Renal pelvis (tissue), 12 donors: ENCODE measurements at places on chromosomes 13 and 19. TPM values are rescaled to one million over a fixed set of nuclear protein-coding genes. Genes with fewer than 3 reads are reported as not detected.
A peak's percentile ranks its signal among the peaks of the same experiment; 100 is the strongest.

GRCh38 chr13:104750377-104750776, 1684.2 kb upstream of the SLC10A2 start:
- no peak for DNase-seq

DNA sequence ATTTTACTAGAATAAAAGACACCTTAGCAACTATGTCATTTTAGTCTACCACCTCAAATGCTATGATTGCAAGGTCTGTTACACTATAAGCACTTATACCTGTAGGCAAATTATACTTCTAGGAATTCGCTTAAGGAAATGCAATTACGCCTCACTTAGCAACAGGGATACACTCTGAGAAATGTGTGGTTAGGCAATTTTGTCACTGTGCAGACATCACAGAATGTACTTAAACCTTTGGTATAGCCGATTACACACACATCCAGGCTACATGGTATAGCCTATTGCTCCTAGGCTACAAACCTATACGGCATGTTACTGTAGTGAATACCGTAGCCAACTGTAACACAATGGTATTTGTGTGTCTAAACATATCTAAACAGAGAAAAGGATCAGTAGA, 30.0 kb upstream of the ZNF573 start:
- DNase-seq, result no peak

GRCh38 chr19:41735071-41735600, 20.2 kb upstream of the CEACAM6 start:
- no peak for DNase-seq

DNA sequence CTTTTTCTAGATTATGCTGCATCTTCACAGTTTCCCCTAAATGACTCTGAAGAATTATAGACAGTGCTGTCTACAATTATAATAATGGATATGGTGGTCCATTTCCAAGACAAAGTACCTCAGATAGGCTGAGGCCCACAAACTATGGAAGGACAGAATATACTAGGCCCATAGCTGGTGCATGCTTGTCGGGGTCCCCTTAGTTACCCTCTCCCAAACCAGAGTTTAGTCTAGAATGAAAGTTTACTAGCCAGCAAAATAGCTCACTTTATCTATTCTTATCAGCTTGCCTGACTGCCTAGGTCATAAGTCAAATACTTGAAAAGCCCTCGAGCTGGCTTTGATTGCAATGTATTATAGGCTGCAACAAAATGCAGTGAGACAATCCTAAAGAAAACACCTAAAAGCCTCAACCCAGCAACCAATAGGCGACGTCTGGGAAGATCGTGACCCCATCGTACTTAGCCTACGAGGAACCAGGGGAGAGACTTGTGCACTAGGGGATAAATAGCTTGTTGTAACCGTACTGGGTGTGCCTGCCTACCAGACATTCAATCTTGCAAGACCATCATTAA, 785 bp upstream of the IGFL2 start:
- DNase-seq, result no peak

The NEK3 gene
- 40.0 TPM for polyA plus RNA-seq

DNA sequence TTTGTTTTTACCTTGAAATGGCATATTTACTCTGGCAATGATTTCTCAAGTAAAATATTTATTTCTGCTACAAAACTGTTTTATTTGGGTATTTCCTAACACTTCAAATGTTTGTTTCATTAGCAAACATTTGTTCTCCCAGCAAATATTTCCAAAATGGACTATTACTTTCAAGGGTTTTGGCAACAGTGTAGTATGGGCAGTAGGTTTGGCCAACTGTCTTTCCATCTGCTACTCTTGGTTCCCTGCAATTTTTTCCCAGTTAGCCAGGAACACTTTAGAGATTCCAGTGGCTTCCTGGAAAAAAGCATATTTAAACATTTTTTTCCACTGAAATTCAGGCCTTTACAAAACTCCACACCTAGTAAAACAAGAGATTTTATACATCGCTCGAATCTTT, 466.6 kb downstream of the SLITRK6 start:
- no peak for DNase-seq

DNA sequence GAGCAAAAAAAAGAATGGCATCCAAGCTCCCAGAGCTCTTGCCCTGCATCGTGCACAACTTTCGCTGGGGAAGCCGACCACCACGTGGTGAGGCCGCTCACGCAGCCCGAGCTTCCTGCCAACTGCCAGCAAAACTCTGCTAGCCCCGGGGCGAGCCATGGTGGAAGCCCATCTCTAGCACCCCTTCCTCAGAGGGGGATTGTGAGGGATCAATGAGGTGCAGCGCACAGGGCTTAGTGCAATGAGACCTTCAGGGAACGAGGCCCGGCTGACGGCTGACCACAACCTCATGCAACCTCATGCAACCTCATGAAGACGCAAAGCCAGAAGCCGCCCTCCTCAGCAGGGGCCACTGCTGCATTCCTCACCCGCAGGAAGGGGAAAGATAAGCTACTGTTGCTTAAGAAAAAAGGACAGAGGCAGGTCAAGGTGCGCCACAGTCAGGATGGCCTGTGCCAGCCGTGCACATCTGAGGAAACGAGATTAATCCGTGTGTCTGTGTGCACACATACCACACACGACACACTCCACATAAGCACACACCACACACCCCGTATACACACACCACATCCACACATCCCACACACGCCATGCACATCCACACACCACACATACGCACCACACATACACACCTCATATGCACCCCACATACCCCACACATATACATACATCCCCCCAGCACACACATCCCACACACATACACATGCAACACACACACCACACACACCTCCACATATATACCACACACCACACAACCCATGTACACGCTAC, 9.6 kb downstream of the HSPBP1 start:
- DNase-seq, result no peak

The TMEM38A gene
- polyA plus RNA-seq, result 7.7 TPM

DNA sequence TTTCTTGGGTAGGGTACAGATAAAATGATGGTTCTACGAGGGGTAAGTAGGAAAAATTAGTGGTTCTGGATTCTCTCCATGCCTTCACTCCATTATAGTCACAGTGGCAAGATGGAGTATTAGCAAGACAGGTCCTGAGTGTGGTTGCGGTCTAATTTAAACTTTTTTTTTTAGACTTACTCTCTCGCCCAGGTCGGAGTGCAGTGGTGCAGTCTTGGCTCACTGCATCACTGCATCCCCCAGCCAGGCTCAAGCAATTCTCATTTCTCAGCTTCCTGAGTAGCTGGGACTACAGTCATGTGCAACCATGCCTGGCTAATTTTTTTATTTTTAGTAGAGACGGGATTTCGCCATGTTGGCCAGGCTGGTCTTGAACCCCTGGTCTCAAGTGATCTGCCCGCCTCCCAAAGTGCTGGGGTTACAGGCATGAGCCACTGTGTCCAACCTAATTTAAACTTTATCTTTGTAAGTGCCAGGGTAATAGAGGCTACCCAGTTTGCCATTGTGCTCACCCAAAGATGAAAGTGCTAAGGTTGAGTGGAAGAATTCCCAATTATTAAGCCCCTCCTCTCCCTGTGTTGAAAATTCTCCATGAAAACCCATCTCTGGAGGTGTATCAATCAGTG, 135.6 kb downstream of the TM9SF2 start:
- no peak for DNase-seq

- DNase-seq, result no peak
Observed at GRCh38 chr13:44211704-44212346, 161.8 kb upstream of the SERP2 start.

DNA sequence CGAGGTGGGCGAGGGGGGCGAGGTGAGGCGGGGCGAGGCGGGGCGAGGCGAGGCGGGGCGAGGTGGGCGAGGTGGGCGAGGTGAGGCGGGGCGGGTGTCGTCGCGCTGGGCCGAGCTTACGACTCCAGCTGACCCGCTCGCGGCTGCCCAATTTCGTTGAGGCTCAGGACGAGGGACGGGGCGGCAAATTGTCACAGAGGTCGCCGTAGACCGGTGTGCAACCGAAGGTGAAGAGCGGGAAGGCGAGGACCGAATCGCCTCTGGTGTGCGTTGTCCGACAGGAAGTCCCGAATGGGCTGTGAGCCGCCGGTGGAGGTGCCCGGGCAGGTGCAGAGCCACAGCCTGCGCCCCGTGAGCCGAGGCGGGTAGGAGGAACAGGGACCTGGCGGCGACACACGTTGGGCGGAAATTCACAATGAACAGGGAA, at the start of gene LACC1:
TSS of gene LACC1 (plus strand) at position 150 of the 427 bp plus-strand sequence. CDS start 1,082 bp downstream, outside the sequence.
- no peak for DNase-seq

GRCh38 chr19:1508507-1508856, 4.3 kb downstream of the ADAMTSL5 start:
- DNase-seq, result no peak

DNA sequence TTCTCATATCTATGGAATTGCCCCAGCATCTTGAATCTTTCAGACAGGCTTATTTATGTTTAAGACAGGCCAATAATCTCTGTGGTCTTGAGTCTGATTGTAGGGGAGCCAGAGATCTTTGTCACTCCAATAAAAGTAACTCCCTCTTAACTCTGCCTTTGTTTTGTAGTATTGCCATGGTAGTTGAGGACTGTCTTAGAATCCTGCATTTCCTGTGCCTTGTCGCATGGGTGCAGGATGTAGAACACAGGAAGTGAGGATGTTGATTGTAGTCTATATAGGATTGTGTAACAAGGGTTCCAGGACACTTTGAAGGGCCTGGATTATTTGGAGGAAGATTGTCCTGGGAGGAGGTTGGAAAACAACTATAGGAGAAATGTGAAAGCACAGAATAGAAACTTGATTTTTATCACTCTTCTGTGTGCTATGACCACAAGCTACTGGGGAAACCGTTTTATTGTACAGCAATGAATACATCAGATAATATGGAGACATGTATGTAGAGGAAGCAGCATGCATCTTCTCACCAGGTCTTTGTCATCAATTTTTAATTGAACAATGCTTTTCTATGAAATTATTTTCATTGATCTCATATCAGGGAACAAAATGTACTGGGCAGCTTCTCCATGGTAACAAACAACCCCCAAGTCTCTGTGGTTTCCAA, 411.7 kb downstream of the FGF9 start:
- DNase-seq, result no peak

GRCh38 chr19:29485293-29485692, 40.5 kb upstream of the VSTM2B start:
- no peak for DNase-seq

DNA sequence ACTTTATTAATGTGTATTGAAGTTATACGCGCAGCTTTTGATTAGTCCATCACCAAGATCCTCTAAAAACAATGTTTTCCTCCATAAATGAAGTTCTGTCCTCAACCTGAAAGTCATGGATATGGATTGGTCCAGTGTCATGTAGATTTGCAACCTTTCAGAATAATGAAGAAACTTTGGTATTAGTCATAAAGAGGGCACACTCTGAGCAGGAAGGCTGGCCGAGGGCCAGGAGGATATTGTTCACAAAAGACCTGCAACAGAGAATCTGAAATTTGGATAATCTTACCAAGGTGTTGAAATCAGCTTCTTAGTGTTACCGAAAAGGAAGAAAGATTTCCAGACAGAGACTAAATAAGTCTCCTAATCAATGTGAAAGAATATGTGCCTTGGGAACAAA, 20.7 kb downstream of the CLDN10 start:
- no peak for DNase-seq

GRCh38 chr19:13132471-13133180, 14.6 kb downstream of the NACC1 start:
- no peak for DNase-seq

GRCh38 chr13:48492470-48493065, 40.3 kb downstream of the RCBTB2 start:
- DNase-seq, result peak; percentile 22

DNA sequence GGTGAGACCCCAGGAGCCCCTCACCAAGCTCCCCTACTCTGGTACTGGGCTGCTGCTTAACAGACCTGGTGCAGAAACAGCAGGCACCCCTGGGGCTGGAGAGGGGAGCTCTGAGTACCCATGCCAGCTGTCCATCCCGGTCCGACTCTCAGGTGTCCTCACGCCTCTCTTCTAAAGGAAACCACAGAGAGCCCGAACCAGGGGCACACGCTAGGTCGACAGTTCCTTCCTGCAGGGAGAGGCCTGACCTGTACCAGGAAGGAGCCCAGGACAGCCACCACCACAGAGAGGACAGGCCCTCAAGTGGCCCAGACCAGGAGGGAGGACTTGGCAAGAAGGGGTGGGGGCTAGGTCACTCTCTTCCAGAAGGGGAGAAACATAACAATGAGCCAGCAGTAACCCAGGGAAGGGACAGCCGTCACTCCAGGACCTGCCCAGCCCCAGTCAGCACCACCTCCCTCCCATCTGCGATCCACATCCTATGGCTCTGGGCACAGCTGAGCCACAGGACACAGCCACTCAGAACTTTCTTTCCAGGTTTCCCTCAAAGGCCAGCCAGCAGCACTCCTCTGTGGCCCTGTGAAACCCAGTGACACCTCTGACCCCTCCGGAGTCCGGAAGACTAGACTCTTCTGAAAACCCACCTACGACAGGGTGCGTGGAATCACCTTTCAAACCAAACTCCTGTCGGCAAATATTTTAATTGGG, 13.0 kb upstream of the SLC35E1 start:
- no peak for DNase-seq

- DNase-seq, result no peak
Observed at GRCh38 chr13:20798027-20798426, 24.3 kb upstream of the EEF1AKMT1 start.

The DIRAS1 gene
- 3.7 TPM for polyA plus RNA-seq

DNA sequence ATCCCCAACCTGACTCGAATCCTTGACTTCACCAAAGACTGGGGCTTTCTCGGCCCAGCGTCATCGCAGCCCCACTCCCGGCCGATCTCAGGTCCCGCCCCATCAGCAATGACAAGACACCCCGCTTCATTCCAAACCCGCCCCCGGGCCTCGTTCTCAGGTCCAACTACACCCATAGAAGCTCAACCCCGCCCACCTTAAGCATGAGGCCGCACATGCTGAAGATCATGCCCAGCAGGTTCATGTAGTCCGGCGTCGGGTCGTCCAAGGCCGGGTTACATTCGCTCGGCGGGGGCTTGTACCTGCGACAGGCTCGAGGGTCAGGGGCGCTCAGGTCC, 2.3 kb downstream of the WDR83 start:
- no peak for DNase-seq

DNA sequence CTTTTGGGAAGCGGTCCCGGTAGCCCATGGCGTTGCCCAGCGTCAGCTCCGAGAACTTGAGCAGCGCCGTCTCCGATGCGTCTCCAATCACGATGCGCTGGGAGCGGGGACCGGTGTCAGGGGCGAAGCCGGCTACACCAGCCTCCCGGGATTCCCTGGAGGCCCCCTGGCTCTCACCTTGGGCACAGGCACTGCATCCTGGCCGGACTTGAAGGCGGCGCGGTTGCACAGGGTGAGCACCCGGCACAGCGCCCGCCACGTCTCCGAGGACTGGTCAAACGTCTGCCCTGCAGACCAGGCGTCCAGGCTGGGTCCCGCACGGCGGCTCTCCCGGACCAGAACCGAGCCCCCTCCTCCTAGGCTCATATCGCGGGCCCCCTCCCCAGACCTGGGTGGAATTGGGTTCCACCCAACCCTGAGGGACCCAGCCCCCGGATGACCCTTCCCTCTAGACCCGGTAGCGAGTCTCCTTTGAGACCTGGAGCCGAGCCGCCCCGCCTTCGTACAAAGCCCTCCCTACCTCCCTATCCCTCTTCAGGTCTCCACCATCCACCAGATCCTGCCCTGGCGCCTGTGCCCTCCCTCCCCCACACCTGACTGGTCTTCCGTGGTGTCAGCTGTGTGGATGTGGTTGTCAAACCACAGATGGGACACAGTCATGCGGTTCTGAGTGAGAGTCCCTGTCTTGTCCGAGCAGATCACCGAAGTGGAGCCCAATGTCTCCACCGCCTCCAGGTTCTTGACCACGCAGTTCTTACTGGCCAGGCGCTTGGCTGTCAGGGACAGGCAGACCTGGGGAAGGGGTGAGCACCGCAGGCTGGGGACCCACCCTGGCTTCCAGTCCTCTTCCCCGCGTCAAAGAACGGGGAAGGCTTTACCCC, 4.8 kb downstream of the ATP4A start:
- no peak for DNase-seq

The LILRB3 gene
- 1.6 TPM for polyA plus RNA-seq
